ENCODE measurements at places on chromosomes 3 and 15. TPM values are rescaled to one million over a fixed set of nuclear protein-coding genes. Genes with fewer than 3 reads are reported as not detected.

GABRA5 gene
- total RNA-seq: not detected

A4GNT gene
- total RNA-seq: not detected

CERS3 gene
- total RNA-seq: not detected

NEO1 gene
- total RNA-seq: 0.78 TPM

AADACL2 gene
- total RNA-seq: not detected

SERINC4 gene
- 0.39 TPM for total RNA-seq

SUSD5 gene
- not detected for total RNA-seq

FSIP1 gene
- total RNA-seq: 0.73 TPM

CLDN1 gene
- not detected for total RNA-seq

MANF gene
- 140 TPM for total RNA-seq

RBP2 gene
- total RNA-seq: not detected

DNA sequence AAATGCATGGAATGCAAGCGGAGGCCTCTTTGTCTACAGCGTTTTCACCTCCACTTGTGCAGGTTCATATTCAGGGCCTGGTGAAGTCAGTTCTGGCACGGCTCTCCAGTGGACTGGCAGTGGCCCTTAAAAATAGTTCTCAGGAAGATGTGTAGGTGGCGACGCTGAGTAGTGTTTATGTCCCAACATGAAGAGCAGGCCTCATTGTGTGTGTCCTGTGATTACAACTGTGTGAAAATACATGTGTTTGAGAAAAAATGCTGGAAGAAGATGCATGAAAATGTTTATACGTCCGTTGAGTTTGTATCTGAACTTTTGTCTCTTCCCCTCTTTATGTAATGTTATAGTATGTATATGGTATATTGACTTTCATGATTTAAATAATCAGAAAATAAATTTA is 7.2 kb downstream of the LIPC start:
- peak; percentile 71 for DNase-seq

DNA sequence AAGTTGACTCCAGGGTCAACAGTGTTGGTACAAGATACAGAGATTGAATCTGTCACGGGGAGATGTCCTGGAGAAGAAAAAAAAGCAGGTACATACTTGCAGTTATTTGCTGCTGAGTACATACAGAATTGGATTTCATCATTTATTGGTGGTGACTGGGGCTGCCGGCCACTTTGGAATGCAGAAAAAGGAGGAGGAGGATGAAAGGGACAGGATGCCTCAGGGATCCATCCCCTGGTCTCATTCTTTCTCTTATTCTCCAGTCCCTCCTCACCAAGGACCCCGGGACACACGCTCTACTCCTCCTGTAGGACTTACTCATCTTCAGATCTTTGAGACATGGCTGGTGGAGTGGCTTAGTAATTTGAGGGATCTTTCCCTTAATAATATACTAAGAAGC is 30.0 kb upstream of the MEIS2 start:
- DNase-seq: no peak

- DNase-seq: no peak
These were observed 58.4 kb upstream of the MINAR1 start for GRCh38 chr15:79373728-79374127.

GRCh38 chr3:192449036-192449435 is 278.3 kb downstream of the FGF12 start:
- no peak for DNase-seq

DNA sequence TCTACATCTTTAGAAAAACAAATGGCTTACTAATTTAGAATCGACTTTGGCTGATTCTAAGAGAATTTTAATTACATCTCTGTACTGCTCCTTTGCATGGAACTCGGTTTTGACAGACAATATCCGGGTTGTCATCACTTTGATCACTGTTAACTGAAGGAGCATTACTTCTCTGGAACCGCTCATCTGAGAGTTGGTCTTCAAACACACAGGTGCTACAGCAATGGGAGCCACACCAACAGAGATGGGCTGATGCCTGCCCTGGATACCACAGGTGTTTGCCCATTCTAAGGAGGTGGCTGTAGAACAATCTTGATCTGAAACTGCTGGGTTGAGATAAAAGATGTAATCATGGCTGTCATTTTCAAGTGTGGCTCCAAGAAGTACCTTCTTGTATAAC is 21.6 kb downstream of the LINS1 start:
- DNase-seq: no peak

DNA sequence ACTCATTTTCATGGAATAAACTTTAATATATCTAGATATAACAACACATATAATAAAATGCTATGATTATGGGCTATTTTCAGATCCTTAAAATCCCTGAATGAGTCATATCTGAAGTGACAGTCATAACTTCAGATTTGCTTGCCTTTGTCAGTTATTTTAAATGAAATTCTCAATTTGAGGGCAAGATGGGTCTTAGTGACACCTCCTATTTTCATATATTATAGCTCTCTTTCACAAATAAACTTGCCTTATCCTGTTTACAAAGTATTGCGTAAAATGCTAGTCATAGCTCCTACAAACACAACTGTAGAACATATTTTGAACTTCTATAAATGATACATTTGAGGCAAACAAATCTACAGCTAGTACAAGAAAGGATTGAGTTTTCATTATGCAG is 6.2 kb upstream of the THRB start:
- DNase-seq: no peak

DNA sequence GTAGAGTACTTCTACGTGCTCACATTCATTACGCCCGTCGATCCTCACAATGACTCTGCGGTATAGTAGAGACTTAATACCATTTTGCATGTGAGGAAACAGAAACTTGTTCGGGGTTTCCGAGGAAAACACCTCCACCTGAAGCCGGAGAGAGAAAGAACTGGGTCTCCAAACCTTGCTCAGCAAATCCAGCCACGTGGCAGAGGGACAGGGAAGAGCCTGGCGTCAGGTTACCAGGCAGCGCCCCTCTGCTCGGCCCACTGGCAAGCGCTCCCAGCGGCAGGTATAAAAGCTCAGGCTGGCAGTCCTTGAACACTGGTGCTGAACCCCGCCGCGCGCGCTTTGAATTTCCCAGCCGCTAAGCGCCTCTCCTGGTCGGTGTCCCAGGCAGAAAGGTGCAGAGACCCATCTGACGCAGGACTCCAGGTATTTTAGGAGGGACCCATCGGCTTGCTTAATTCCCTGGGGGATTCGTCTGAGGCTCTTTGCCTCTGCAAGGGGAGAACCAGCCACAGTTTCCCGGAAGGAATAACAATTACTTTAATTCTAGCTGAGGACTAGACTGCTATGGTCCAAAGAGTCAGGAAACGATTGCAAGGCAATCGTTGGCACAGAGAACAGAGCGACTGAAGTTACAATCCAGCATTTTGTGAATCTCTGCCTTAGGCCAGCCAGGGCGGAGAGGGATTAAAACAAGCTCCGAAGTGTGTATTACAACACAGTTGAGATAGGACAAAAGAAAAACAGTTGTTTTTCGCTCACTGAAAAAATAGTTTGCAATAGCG is at the start of gene C2CD4A:
Gene C2CD4A (plus strand): TSS at position 315 of the 785 bp plus-strand sequence. CDS start 637 bp downstream, outside the sequence.
- peak; percentile 61 for DNase-seq

DNA sequence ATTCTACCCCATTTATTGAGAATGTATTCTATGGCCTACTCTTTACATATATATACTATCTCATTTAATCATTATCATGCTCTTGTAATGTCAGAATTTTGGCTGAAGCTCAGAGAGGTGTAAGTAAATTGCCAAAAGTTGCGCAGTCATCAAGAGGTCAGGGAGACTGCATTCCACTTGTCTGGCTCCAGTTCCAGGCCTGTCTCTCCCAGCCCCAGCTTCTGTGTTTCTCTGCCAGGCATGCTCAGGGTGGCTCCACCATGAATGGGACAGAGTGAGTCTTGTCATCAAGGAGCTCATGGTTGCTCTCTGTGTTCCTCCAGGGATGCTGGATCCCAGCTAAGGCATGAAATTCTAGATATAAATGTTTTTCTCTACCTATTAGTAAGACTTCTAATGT is 635.1 kb upstream of the MDFIC2 start:
- no peak for DNase-seq

DNA sequence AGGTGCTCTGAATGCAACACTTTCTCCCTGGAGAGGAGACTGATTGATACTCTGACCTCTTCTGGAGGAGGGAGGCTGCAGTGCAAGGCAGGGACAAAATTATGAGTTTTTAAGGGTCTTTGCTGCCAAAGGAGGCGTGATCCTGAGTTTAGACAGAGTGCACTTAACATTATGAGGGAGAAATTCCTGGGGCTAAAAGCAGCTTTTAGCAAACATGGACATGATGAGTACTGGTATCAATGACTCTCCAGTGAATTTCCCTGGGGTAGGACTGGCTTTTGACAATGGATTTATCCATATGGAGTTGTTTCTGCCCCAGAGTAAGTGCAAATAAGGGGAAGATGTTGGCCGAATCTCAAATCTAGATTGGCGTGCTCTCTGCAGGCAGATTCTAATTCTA is 133.1 kb downstream of the THSD4 start:
- no peak for DNase-seq

- DNase-seq: no peak
These were observed 227.2 kb downstream of the ADAMTS17 start for GRCh38 chr15:100114571-100114970.

GRCh38 chr3:22141769-22142168 is 390.8 kb upstream of the ZNF385D start:
- DNase-seq: no peak

- peak; percentile 32 for DNase-seq
These were observed 43.1 kb upstream of the SLC25A36 start for GRCh38 chr3:140898340-140899180.

DNA sequence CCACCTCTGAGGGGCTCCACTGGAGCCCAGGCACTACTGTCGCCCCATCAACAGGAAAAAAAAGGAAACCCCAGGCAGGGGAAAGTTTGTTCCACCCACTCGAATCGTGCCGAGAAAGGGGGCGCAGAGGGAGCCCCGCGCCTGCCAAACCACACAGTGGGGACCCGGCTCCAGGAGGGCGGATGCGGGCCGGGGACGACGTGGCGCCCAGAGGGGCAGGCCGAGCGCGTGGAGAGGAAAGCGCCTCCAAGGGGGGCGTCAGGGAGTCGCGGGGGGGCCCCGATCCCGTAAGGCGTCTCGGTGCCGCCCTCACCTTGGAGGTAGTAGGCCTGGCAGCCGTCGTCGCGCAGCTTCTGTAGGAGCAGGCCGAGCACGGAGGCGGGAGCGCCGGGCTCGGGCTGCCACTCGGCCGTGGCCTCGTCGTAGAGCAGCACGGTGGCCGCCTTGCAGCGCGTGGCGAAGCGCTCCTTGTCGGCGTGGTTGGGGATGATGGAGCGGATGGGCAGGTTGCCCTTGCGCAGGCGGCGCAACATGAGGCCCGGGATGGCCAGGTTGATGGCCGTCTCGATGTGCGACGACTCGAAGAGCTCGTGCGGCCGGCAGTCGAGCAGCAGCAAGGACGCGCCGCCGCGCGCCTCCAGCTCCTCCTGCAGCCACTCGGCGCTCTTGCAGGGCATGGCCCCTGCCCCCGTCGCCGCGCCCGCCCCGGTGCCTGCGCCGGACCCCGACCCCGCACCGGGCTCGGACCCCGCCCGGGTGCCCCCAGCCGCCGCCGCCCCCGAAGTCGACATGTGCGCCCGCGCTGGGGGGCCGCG is 627 bp downstream of the DUSP7 start:
- DNase-seq: peak; percentile 56

DNA sequence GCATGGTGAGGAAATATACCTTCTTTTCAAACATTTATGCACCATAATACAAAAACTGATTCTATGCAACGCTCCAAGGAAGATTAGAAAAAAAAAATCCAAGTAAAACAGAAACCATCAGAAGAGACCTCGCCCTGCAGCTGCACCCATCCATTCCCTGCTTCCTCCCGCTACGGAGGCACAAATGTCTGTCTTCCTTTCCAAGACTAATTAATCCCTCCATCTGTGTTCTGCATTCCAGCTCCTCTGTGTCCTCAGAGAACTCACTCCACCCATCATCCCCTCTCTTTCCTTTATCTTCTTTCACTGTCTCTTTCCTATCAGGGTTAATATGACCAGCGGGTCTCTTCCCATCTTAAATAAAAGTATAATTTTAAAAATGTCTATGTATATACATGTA is 196.1 kb downstream of the ADAMTSL3 start:
- DNase-seq: no peak

- no peak for DNase-seq
These were observed 4.8 kb upstream of the CSPG5 start for GRCh38 chr3:47583320-47584075.

DNA sequence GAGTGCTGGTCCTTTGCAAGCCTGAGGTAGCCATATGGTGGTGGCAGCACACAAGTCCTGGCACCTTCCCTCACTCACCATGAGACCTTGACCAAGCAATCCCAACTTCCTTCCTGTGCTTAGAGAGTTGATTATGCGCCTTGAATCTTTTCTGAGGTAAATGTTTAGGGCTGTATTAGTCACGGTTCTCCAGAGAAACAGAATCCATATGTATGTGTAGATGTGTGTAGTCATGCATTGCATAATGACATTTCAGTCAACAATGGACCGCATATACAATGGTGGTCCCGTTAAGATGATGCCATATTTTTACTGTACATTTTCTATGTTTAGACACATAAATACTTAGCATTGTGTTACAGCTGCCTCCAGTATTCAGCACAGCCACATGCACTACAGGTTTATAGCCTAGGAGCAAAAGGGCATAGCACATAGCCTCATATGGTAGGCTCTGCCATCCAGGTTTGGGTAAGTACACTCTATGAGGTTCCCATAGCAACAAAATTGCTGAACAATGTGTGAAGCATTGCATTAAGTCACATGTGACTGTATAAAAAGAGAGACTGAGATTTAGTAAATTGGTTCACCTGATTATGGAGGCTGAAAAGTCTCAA is 20.2 kb upstream of the NUP210 start:
- no peak for DNase-seq

GRCh38 chr15:70252951-70253320 is 155.2 kb upstream of the TLE3 start:
- no peak for DNase-seq

DNA sequence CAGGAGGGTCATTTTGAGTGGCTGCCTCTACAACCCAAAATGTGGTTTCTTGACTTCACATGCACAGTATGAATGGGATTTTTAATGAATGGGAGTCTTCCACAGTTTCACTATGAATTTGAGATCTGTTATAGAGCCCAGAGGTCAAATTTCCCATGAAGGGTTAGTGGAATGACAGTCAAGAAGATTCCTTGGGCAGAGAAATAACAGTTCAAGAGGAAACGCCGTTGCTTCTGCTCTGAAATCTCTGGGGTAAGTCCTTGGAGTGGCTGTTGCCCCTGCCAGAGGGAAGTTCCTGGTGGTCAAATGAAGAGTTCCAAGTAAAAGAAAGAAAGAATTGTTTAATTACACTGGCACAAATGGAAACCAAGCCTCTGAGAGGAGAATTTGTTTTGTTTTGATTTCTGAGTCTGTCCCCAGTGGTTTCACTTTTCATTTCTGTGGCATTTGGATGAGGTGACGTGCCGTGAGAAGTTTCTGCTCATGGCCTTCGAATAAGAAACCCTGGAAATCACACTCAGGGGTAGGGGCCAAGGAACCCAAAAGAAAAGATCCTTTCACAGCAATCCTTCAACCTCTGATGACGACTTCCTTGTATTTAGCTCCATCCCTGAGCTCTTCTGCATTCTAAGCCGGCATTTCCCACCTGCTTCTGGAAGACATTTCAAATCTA is 77.5 kb upstream of the IL12A start:
- DNase-seq: peak; percentile 35

Data from activated CD8-positive, alpha-beta T cell treated with anti-CD3 and anti-CD28 coated beads, Interleukin-2, amount 10 ng/mL, durations not matched to agents 7 days and 5 days (primary cell).